ENCODE measurements at places on chromosomes 11 and 22.

- H3K36me3 ChIP-seq, result peaks cover 22% of the 10 kb centered on the region
- no peak overlapping the region for H3K27ac ChIP-seq
Observed at GRCh38 chr11:65412271-65413076, 10.1 kb upstream of the NEAT1 start.

DNA sequence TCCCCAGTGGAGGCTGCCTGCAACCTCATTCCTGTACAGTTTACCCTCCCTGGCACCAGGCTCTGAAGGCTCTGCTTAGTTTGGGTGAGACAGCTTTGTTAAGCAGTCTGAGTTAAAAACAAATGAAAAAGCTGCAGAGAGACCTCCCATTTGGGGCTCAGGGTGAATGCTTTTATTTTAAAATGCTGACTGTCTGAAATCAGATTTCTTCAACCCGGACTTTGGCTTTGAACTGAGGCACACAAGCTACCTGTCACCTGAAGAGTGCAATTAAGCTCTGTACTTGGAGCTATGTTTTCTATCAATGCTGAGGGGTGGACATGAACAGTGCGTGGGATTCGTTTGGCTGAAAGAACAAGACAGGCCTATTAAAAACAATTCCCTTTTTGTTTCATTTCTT is 217.5 kb upstream of the SORL1-AS1 start:
- no peaks in the 10 kb centered on the region for H3K4me1 ChIP-seq
- H3K36me3 ChIP-seq, result no peaks in the 10 kb centered on the region
- no peak overlapping the region for H3K4me3 ChIP-seq

GRCh38 chr11:10275714-10276113 is 18.3 kb downstream of the SBF2 start:
- DNase-seq, result no peak
- no peak overlapping the region for H3K27ac ChIP-seq
- no peaks in the 10 kb centered on the region for H3K27me3 ChIP-seq
- H3K36me3 ChIP-seq, result no peaks in the 10 kb centered on the region
- no peak overlapping the region for H3K4me3 ChIP-seq
- no peaks in the 10 kb centered on the region for H3K4me1 ChIP-seq

- H3K27ac ChIP-seq, result no peak overlapping the region
- no peak for DNase-seq
- H3K4me1 ChIP-seq, result no peaks in the 10 kb centered on the region
- H3K4me3 ChIP-seq, result no peak overlapping the region
Observed at GRCh38 chr22:27310966-27311697, 490.4 kb downstream of the MN1 start.

DNA sequence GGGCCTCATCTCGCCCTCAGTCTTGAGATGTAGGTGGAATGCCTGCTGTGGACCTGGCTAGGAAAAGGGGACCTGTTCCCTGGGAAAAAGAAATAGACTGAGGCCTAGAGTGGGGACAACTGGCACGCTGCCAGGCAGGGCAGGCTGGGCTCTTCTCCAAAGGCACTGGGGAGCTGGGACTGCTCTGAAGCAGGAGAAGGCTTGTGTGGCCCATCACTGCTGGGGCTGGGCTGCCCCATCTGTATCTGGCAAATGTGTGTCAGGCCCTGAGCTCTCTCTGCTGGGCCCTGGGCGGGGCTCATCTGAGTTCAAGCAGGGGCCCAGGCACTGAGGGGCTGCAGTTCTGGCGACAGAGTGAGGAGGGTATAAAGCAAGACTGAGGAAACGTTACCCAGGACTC is 32.9 kb downstream of the ARVCF start:
- no peak overlapping the region for H3K27ac ChIP-seq
- peaks cover 10% of the 10 kb centered on the region for H3K4me1 ChIP-seq
- peak; percentile 20 for DNase-seq
- no peaks in the 10 kb centered on the region for H3K36me3 ChIP-seq
- H3K4me3 ChIP-seq, result no peak overlapping the region
